ENCODE measurements at places on chromosomes 13 and 19.

- no peak for DNase-seq
Measured at GRCh38 chr13:67439365-67439764, 209.2 kb upstream of the PCDH9 start.

DNA sequence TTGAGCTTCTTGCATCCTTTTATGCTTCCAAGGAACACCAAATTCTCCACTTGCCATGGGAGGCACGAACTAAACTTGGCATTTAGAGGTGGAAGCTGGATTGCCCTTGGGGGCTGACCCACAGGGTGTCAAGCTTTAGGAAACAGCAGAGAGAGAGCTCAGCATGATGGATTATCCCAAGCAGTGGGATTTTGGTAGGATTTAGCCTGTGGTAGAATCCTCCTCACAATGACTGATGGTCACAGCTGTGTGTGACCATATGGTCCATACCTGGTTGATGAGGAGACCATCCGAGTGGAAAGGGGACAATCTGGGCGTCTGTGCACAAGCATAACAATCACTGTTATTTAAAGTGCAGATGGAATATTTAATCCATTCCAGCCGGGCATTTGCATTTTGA lies 40.1 kb upstream of the PSG9 start:
- no peak for DNase-seq

DNA sequence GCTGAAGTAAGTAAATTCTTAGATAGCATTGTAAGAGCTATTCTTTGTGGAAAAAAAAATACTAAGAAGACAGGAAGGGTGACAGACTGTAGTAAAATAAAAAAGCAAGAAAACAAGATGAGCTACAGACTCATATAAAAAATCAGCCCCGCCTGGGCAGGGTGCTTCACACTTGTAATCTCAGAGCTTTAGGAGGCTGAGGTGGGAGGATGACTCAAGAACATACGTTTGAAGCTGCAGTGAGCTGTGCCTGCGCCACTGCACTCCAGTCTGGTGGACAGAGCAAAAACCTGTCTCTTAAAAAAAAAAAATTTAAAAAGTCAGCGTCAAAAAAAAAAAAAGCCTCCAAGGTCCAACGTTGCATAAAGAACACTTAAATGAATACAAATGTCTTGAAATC lies 102.1 kb downstream of the VWA8 start:
- DNase-seq = no peak

- DNase-seq = no peak
Measured at GRCh38 chr19:41569481-41570150, 6.3 kb upstream of the CEACAM21 start.

GRCh38 chr13:100128373-100128772 lies 39.5 kb downstream of the PCCA start:
- no peak for DNase-seq

GRCh38 chr19:9586764-9587163 lies 2.5 kb upstream of the ZNF121 start:
- peak; percentile 55 for DNase-seq

DNA sequence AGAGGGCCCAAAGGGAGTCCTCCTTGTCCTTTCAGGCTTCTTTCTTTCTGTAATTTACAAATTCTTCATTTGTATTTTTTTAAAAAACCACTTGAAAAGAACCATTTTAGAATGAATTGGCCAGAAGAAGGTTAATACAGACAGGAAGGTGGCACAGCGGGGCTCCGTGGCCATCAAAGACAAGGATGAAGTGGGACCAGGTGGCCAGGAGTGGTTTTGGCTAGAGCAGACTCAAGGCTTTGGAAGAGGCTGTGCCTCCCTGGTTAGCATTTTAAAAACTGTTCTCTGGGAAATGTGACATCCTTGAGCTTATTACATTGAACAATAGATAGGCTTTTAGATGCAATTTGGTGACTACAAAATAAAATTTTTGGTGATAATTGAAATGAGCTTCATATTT lies 48.4 kb downstream of the ATP8A2 start:
- no peak for DNase-seq

DNA sequence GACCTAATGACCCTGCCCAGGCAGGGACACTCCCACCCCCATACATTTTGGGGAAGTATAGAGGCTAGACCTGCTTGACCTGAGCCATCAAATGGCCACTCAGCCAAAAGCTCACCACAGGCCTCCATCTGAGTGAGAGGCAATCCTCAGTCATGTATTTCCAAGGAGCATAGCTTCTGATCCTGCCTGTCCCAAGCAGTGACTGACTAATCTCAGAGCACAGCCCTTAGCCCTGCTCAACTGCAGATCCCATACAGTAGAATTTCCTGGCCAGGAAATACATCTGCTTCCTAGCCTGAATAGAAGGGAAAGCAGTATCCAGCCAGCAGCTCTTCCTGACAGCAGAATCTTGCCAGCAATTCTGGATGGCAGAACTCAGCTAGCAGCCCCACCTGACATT lies 880.6 kb upstream of the GPC6 start:
- DNase-seq = no peak

GRCh38 chr19:54275951-54276350 lies 5.0 kb downstream of the LILRB2 start:
- DNase-seq = no peak

- no peak for DNase-seq
Measured at GRCh38 chr19:15934332-15935078, at the start of gene CYP4F11. Gene CYP4F11, minus strand, starts transcription at chr19:15934529. Its CDS starts 121 bp downstream, at chr19:15934408.

- no peak for DNase-seq
Measured at GRCh38 chr13:102645701-102646100, 48.9 kb downstream of the TPP2 start.

GRCh38 chr13:91280801-91281200 lies 66.7 kb upstream of the MIR17HG start:
- DNase-seq = no peak

DNA sequence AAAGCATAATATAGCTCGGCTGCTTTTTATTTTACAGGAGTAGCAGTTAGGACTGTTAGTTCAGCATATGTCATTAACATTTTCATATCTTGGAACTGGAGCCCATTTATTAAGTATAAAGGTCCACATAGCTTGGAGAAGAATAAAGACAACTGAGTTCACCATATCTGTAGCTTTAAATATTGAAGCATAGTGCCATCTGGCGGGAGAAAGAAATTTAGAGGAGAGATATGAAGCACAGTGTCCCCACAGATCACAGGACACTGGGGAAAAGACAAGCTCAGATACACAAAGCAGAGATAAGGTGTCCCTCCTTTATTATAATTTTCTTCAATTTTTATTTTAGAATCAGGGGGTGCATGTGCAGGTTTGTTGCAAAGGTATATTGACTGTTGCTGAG lies 104.7 kb upstream of the FREM2 start:
- no peak for DNase-seq

- no peak for DNase-seq
Measured at GRCh38 chr13:80312967-80313366, 28.0 kb downstream of the SPRY2 start.

- no peak for DNase-seq
Measured at GRCh38 chr13:111046590-111047141, 68.4 kb upstream of the ARHGEF7 start.

DNA sequence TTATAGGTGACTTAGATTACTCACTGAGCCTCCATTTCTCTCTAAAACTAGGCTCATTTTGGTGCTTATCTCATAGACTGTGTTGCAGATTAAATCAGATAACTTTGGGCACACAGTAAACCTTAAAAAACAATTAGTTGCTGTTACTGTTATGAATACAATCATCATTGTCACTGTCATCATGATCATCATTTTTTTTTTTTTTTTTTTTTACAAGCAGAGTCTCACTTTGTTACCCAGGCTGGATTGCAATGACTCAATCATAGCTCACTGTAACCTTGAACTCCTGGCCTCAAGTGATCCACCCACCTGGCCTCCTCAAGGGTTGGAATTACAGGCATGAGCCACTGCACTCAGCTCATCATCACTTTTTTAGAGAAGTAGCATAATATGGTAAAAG lies 60.0 kb downstream of the VWA8 start:
- no peak for DNase-seq

DNA sequence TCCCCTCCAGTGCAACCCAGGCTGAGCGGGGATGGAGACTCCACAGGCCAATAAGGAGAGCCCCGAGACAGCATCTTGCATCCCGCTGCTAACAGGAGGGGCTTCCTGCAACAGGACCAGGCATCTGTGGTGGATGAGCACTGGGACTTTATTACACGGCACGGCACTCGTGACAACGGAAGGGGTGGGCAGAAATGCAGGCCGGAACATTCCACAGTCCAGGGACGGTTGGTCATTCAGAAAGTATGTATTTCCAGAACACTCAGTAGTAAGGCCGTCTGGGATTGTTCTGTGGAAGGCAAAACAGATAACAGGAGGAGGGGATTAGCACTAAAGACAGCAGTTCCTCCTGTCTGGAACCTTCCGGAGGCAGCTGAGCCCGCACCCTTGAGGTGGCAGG lies 3.3 kb upstream of the TM6SF2 start:
- DNase-seq = no peak

GRCh38 chr19:50837300-50837699 lies 3.9 kb upstream of the KLK15 start:
- DNase-seq = no peak

DNA sequence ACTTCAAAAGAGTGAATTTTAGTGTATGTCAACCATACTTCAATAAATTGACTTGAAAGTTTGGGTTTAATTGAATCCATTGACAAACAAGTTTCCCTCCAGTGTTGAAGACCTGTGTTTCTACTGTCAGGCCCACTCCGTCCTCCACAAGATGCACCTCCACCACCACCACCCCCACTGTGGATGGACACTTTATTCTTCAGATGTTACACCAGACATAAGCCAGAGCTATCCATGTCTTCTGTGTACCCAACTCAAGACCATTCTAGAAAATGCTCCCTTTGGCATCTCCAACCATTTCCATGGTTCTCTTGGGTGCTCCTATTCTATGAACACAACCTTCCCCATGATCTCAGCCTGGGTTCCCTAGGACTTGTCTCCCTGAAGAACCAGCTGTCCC lies 207.0 kb downstream of the COL4A1 start:
- DNase-seq = no peak
